ENCODE measurements at places on chromosomes 6 and 20.

DNA sequence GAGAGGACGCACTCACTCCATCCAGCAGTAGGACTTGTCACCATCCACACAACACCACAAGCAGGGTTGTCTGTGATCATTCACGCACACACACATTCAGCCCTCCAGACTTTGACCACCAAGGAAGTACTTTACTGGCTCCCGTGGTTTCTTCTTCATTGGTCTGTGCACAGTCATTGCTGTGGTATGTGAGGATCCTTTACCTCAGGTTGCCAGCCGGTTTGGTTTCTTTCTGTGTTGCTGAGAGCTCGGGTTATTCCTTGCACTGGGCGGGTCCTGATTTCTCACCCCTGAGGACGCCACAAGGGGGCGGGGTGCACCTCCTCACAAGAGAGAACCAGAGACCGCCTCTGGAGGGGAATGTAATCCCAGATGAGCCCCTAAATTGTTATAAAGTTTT lies 11.2 kb downstream of the SLC35A1 start:
- no peak for DNase-seq

- DNase-seq: no peak
These were observed 8.2 kb downstream of the PRPH2 start for GRCh38 chr6:42714098-42714761.

GRCh38 chr20:57205606-57206219 lies 60.7 kb downstream of the BMP7 start:
- DNase-seq: no peak

DNA sequence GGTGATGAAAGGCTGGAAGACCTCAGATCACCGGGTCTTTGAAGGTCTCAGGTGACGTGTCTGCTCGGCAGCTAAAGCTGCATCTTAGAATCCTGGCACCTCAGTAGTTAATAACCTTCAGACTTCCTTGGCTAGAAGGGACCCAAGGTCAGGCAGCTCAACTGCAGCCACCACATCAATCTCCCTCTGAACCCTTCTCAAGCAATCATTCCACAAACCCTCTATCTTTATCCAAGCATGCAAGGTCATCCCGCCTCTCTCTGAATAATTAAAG lies 16.7 kb upstream of the TLDC2 start:
- no peak for DNase-seq

DNA sequence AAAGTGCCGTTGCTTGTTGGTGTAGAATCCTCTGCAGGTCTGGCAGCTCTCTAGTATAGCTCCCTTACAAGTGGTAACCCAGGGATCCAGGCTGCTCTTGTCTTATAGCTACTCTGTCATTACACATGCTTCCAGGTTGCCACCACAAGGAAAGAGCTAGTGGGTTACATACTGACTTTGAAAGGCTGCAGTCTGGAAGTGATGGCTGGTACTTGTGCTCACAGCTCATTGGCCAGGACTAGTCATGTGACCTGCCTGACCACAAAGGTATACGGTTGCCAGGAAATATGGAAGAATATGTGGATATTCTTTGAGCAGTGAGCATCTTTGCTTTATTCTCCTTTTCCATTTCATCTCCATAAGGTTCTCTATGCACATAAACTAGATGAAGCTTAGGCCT lies 46.0 kb downstream of the RREB1 start:
- DNase-seq: no peak

DNA sequence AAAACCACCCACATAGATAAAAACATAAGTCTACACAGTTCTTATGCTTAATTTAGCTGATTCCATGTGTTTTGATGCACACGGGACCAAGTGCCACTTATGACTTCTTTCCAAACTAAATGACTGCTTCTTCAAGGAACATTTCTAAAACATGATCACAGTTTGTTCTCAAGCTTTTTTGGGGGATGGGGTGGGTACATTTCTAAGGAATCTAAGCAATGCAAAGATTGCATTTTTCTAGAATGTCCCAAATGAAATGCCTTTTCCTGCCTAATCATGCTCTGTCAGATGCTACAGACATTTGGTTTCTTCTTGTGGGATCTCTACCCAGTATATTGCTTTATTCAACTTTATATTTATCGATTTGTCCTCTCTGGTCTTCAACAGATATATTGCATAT lies 496.8 kb upstream of the JAG1 start:
- DNase-seq: no peak

DNA sequence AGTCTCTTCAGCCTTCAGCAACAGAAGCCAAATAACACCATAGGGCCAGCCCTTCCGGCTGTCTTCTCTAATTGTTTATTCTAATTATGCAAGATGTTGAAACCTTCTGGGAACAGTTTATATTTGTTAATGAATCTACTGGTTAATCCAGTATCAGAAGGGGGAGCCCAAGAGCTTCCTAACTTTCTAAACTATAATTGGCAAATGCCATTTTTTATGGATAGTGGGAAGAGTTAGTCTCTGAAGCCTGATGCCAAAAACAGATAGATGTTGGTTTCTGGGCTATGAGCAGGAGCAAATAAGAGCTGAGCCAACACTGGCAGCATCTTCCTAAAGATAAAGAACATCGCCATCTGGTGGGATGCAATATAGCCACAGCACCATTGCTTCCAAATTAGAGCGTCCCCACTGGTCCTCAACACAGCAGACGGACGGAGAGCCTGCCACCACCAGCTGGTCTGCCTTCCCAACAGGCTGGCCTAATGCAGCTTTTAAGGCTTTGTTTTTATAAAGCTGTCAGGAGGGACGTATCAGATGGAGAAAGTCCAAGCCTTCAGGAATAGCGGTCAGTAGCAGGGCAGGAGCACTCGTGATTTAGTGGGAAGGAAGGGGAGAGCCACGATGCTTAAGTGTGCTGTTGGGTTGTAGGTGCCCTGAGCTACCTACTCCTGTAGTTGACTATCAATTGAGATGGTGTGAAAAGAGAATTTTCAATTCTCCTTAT lies 118.8 kb downstream of the RALGAPA2 start:
- peak; percentile 37 for DNase-seq

DNA sequence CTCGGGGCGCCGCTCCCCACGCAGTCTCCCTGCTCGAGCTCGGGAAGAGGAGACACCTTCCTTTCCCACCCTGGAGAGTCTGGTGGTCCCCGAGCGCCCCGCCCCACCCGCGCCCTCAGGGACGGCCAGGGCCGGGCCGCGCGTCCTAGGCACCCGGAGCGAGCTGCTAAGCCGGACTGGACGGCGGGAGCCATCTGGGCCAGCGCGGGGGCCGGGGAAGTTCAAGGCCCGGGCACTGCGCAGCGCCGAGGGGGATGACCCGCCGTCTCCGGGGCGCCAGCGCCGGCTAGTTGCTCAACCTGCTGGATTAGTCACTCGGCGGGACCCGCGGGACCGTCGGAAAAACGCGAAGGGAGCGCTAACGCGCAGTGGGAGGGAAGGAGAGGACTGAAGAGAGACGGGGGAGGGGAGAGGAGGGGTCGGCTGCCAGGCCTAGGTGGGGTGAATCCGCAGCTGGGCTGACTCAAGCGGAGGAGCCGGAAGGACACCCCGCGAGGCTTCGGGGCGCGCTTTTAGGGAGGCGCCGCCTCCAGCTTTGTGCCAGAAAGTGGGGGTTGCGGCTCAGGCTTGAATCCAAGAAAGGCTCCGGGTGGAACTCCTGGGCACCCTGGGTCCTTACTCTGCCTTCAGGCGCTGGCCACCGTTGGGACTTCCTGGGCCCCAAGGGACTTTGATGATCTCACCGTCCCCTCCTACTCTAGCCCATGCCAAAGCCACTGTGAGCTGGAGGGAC lies 75.7 kb upstream of the FOXP4 start:
- no peak for DNase-seq

DNA sequence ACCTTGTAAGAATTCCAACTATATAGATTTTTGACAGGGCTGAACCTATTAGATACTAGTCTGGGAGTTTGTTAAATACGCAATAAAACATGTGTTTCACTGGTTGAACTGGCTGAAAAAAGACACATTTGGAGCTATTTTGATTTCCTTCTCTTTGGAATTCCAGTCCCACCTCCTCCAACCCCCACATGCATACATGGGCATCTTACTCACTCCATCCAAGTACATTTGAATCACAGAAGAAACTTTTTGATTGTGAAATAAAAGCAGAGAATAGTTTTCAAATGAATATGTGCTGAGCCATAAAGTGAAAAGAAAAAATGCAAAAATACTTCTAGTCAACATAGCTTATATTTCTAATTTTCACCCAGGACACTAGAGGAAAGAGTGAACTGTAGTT lies 33.9 kb upstream of the STXBP5 start:
- DNase-seq: no peak

- DNase-seq: no peak
These were observed 25.2 kb upstream of the TULP4 start for GRCh38 chr6:158287047-158287446.

GRCh38 chr6:33967966-33968724 lies 164.3 kb upstream of the MLN start:
- no peak for DNase-seq

GRCh38 chr20:31673943-31674463 lies 36.3 kb downstream of the COX4I2 start:
- no peak for DNase-seq

- no peak for DNase-seq
These were observed 10.9 kb downstream of the DPPA5 start for GRCh38 chr6:73343164-73343563.

DNA sequence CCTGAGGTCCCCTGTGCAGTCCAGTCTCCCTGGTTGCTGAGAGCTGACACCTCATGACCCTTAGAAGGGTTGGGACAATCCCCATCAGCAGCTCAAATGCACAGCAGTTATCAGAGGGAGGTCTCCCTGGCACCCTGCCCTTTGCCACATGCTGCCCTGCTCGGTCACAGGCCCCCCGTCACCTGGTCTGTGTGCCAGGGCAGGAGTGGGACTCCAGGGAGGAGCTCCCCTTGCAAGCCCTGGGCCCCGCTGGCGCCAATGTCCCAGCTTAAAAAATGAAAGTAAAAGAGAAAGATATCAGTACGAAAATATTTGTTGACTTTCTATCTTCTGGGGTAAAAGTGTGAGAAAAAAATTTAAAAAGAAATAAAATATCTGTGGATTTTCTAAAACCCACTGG lies 68.1 kb upstream of the SLC22A16 start:
- no peak for DNase-seq
